ENCODE measurements at places on chromosomes 1 and 21.

- DNase-seq = peak; percentile 94
Measured at GRCh38 chr1:213987422-213987926, 299 bp upstream of the PROX1 start.

GRCh38 chr1:197063212-197063611 lies 3.8 kb downstream of the F13B start:
- DNase-seq = no peak

DNA sequence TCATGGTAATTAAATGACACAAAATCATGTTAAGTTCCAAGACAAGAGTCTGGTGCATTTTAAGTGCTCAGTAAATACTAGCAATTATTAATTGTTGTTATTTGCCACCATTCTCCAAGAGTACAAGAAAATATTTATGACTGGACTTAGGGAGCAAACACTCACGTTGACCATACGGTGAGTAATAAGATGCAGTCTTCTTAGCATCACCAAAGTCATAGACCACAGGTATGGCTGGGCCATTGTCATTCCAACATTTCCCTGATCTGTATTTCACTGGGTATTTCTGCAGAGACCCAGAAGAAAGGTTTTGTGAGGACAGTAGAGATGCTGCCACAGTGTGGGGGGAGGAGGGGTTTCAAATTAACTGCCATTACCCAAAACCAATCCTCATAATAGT lies 4.7 kb downstream of the ITLN2 start:
- no peak for DNase-seq

DNA sequence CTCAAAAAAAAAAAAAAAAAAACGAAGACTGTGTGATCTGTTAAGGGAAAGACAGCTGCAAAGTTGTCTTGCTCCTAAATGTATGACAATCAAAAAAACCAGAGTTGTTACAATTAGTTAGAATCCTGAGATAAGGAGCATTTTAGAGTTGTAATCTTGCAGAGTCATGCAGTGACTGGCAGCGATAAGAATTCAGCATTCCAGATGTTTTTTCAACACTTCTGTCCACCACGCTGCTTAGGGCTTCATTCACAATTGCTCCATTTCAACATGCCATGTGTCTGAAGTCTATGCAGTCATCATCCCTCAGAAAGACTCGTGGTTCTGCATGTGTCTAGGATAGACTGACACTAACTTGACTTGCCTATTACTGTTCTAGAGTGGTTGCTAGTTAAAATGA lies 102.4 kb upstream of the BACE2 start:
- no peak for DNase-seq

DNA sequence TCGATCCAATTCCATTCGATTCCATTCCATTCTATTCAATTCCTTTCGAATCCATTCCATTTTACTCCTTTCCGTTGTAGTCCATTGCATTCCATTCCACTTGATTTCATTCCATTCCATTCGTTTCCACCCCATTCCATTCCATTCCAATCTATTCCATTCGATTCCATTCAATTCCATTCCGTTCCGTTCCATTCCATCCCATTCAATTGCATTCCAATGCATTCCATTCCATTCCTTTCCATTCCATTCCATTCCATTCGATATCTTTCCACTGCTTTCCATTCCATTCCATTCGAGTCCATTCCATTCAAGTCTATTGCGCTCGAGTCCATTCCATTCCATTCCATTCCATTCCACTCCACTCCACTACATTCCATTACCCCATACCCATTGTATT lies 2568.7 kb upstream of the TPTE start:
- no peak for DNase-seq

GRCh38 chr1:55362558-55362957 lies 147.4 kb upstream of the USP24 start:
- no peak for DNase-seq

DNA sequence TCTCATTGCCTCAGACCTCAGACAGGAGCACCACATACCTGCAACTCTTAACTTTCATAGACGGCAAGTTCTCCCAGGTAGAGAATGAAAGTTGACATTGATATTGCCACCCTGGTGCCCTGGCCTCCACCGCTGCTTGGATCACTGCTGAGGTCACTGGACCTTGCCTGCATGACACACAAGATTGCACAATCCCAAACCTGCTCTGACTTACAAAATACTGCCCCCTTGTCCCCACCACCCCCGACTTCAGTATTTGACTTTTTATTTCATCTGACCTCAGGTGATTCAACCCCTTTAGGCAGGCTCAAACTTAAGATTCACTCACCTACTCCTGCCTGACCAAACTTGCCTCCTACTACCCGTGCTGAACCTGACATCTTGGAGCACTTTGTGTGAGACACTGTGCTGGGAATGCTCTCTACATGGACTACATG lies 43.1 kb upstream of the S1PR1 start:
- DNase-seq = no peak

GRCh38 chr1:193476748-193477147 lies 290.3 kb upstream of the B3GALT2 start:
- no peak for DNase-seq

DNA sequence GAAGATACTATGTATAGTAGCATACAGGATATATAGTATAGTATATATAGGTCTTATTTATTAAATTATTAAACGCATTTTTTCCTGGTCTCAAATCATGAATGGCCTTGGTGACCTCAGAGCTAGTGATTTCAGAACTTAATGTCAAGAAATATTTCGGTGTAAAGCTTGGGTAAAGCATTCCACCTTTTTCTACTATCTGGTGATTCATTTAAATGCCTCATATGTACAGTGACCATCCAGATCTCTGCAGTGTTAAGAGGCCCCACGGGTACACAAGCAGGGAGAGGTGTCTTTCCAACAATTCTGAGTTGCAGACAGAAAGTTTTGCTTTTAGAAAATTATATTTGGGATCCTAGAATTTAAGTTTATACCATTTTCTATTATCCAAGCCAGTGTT lies 626.5 kb downstream of the PTPRC start:
- DNase-seq = no peak

DNA sequence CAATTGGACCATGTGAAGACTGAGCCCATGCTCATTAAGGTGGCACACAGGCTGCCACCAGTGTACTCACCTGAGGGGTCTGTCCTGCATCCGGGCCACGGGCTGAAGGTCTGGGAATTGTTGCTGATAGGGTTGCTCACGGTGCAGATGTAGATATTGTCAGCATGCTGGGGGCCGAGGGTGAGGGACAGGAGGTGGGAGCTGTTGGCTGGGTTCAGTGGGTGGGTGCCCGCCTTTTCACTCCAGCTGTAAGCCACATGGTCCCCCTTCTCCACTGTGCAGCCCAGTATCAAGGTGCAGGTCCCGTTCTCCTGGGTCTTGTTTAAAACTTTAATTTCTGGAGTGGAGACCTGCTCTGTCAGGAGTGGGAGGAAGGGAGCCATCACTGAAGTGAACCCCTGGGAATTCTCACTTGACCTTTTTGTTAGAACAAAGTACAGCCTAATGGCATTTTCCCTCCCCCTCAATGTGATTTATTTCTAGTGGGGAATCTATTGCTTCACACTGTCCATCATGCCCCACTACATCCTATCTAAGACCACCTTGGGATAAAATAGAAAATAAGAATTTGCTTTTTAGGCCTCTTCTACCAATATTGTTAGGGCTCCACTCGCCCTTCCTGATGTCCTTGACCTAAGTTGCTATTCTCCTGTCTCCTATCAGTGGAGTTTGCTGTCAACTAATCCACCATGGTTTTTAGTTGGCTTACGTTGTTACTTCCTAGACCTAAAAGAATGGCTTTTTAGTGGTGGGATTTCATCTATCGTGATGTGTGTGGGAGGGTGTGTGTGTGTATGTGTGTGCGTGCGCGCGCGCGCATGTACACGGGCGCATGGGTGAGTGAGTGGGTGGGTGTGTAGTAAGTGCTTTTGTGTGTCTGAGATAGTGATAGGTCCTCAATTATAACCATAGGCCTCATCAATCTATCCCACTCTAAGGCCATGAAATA lies 12.0 kb downstream of the SLAMF1 start:
- DNase-seq = no peak

DNA sequence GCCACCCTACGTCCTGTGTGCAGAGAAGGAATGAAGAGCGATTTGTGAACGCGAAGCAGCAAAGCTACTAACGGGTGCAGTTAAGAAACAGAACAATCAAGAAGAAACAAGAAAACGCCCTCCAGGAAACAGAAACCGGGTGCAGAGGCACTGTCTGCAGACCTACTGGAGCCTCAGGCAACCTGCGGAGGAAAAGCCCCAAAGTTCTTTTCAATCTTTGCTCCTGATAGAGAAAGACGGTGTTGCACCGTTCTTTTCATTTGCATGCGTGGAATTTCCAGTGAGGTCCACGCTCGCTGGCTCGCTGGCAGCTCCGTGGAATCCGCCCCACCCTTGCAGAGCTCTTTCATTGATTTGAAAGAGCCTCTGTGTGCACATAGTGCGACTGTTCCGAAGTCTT lies 37.0 kb upstream of the PDE9A start:
- no peak for DNase-seq

- DNase-seq = no peak
Measured at GRCh38 chr1:183982172-183982963, 55.2 kb downstream of the COLGALT2 start.

- DNase-seq = no peak
Measured at GRCh38 chr21:33332143-33332542, 7.4 kb downstream of the IFNAR1 start.

- DNase-seq = peak; percentile 56
Measured at GRCh38 chr1:220300442-220301121, 28.3 kb upstream of the RAB3GAP2 start.

DNA sequence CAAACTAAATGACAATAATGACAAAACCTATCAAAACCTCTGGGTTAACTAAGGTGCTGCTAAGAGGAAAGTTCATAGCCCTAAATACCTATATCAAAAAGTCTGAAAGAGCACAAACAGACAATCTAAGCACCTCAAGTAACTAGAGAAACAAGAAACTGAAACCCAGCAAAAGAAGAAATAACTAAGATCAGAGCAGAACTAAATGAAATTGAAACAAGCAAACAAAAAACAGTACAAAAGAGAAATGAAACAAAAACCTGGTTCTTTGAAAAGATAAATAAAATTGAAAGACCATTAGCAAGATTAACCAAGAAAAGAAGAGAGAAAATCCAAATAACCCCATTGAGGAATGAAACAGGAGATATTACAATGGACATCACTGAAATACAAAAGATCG lies 44.8 kb upstream of the KIAA0040 start:
- no peak for DNase-seq

GRCh38 chr1:158075078-158075477 lies 81.6 kb downstream of the KIRREL1 start:
- DNase-seq = no peak

All from endodermal cell (in vitro differentiated cells).